HEK293T (cell line): ENCODE measurements at places on chromosomes 12 and 14.

GRCh38 chr12:109926016-109926415, 25.9 kb downstream of the TCHP start:
- no peak for DNase-seq

GRCh38 chr12:131895640-131896079, 1.2 kb downstream of the ULK1 start:
- DNase-seq, result no peak

- DNase-seq, result no peak
These were observed 29.5 kb downstream of the TSPAN8 start for GRCh38 chr12:71128191-71128788.

DNA sequence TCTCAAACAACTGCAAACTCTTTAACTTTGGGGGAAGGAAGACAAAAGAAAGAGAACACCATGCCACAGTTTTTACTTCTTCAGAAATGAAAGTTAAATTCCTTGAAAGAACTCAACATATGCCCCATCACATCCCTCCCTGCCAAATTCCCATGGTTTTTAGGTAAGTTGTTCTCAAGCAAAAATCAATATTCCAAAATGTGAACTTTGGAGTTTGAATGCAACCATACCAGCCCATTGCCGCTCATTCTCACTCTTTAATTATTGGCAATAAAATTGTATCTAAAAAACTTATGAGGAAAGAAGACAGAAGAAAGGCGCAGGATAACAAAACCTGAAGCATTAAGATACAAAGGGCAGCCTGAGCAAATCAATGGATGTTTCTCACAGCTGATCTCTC, 31.8 kb upstream of the CEP83 start:
- DNase-seq, result no peak

- DNase-seq, result no peak
These were observed 364.3 kb downstream of the TMEM121 start for GRCh38 chr14:105890474-105891220.

DNA sequence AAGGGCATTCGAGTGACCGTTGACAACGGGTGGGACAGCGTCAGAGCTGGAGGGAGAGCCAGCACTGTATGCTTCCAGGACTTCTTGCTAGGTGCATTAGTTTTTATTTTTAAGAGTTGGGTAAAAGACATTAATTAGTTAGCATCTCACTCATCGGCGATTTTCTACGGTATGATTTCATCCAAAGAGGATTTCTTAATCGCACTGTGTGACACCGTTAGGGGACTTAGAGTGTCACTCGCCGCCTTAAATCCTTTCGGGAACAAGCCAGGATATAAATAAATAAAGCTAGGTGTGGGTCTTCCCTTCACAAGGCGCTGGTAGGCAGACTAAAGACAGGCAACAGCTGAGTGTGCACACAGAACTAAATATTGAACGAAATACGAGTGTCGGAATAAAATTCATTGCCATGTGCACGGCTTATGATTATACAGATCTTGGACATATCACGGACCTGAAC, 869 bp upstream of the NOVA1 start:
- DNase-seq, result peak; percentile 7

DNA sequence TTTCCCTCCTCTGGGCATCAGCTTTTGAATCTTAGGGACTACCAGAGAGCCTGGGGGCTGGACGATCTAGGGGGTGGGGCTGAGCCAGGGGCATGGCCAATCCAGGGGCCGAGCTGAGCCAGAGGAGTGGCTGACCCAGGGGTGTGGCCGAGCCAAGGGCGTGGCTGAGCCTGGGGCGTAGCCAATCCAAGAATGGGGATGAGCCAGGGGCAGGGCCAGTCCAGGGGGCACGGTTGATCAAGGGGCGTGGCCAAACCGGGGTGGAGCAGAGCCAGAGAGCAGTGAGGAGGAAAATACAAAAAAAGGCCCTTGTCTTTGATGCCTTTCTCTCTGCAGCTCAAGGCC, 219.3 kb upstream of the NOS1 start:
- peak; percentile 78 for DNase-seq

- DNase-seq, result no peak
These were observed 420.7 kb downstream of the DAD1 start for GRCh38 chr14:22168092-22168955.

DNA sequence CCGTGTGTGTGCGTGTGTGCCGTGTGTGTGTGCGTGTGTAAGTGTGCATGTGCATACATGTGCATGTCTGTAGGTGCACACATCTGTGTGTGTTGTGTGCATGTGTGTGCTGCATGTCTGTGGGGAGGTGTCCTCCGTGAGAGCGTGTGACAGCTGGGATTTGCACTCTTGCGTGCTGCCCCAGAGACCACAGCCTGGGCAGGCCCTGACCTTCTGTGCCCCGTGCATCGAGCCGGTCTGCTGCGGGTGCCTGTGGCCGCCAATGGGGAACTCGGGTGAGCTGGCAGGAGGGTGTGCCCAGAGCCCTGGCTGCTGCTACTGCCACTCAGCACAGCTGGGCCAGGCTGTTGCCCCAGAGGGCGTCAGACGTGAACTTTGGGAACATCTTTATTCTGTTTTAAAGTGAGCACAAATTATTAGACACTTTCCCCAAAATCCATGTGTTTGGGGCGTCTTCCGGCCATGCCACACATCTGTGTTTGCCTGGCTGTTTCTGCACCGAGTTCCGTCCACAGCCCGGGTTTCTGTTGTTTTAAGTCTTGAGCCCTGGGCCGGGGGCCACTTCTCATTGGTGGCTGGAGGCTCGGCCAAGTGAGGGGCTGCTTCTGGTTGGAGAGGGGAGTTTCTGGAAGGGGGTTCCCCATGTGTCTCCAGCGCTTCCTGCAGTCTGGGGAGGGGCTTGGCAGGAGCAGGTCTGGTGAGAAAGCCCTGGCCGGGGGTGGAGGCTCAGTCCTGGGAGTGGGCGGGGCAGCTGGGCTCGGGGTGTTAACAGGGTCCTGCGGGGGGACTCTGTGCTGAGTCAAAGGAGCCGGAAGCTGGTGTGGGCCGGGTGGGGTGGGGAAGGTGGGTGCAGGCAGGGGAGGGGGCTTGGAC, 7.6 kb downstream of the CEP170B start:
- no peak for DNase-seq

DNA sequence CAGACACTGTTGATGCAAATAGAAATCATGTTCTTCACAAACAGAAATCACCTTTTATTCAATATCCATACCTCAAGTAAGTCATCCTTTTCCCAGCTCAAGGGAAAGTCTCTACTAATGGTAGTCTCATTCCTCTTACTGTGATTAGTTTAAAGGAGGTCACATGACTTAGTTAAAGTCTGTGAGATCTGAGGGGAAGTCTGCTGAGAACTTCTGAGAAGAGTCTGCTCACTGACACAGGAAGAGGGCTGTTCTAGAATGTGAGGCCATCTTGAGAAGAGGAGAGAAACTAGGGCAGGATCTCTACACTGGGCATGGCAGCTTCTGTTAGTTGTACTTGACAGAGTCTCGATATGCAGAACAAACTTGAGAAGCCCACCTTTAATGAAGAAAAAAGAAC, 146.8 kb downstream of the C12orf42 start:
- no peak for DNase-seq

DNA sequence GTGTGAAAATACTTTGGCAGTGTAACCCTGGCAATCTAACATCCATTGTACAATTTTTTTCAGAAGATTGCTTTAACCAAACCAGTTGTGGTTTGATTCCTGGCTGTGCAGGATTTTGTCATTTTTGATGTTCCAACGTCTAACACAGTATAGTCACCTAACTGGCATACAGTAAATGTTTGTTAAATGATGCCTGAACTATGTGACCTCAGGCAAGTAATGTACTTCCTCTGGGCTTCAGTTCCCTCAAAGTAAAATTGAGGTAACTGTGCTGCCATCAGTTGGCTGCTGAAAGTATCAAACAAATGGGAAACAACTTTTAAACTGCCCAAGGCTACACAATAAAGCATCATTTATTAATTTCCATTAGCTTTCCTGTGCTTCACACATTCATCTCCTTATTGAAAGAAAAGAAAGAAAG, 4.3 kb downstream of the TM7SF3 start:
- no peak for DNase-seq

- no peak for DNase-seq
These were observed 46.4 kb upstream of the CNOT2 start for GRCh38 chr12:70196811-70197281.

DNA sequence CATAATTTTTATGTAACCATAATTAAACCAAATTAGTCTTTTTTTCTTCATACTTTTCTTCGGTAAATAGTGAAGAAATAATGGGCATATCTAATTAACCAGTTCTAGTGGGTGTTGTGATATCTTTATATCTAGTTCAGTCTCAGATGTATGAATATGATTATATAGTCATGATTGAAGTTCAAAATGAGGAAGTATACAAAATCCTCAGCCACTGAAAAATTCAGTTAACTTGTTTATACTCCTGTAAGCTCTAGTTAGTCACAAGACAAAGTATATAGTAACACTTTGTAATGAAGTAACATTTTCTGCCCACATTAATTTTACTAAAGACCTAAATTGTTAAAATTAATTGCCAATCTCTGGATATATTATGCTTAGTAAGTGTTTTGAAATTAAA, 46.5 kb downstream of the CAND1 start:
- DNase-seq, result no peak

GRCh38 chr12:75489187-75489586, 8.6 kb downstream of the GLIPR1 start:
- no peak for DNase-seq

GRCh38 chr14:70934502-70935134, 27.4 kb downstream of the PCNX1 start:
- DNase-seq, result no peak

DNA sequence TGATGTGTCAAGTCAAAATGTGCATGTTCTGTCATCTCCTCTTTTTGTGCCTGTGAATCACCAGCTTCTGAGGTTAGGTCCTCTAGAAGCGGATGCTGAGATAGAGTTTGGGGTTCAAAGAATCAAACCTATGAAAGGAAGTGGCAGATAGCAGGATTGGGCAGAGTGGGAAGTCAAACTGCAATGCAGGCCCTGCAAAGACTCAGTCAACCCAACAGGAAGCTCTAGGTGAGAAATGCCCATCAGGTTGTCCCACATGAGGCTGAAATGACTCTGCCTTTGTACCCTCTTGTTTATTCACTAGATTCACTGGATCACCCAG, 4.5 kb upstream of the MIA2 start:
- DNase-seq, result no peak

DNA sequence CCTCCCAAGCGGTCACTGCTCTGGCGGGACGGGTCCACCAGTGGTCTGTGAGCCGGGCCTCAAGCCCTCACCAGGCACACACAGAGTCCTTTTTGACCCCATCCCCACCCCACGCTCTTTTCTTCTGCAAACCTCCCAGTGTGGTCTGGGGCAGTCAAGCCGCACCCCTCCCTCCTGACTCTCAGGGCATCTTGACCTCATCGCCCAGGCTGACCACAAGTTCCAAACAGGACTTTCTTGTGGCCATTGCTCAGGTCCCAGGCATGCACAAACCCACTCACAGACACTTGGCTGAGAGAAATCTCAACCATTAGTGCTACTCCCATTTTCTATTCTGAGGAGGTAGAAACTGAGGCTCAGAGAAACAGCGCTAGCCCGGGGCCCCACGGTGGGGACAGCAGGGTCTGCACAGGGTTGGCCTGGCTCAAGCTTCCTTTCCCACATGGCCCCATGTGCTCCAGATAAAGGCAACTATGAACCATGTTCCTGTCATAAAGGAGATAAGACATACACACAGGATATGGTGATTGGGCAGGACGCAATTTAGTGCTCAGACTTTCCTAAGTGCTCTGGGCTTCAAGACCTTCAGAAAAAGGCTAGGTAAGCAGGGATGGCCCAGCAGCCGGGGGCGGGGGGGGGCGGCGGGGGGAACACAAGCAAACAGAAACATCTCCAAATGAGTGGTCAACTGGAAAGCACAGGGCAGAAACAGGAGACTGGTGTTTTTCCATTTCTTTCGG, 69.6 kb downstream of the ITPK1 start:
- DNase-seq, result no peak

- no peak for DNase-seq
These were observed 365.6 kb upstream of the TMPO start for GRCh38 chr12:98149691-98150210.

GRCh38 chr14:95255487-95255886, 64.2 kb downstream of the CLMN start:
- DNase-seq, result peak; percentile 53

- no peak for DNase-seq
These were observed 69.7 kb upstream of the SLC38A2 start for GRCh38 chr12:46442239-46442638.

DNA sequence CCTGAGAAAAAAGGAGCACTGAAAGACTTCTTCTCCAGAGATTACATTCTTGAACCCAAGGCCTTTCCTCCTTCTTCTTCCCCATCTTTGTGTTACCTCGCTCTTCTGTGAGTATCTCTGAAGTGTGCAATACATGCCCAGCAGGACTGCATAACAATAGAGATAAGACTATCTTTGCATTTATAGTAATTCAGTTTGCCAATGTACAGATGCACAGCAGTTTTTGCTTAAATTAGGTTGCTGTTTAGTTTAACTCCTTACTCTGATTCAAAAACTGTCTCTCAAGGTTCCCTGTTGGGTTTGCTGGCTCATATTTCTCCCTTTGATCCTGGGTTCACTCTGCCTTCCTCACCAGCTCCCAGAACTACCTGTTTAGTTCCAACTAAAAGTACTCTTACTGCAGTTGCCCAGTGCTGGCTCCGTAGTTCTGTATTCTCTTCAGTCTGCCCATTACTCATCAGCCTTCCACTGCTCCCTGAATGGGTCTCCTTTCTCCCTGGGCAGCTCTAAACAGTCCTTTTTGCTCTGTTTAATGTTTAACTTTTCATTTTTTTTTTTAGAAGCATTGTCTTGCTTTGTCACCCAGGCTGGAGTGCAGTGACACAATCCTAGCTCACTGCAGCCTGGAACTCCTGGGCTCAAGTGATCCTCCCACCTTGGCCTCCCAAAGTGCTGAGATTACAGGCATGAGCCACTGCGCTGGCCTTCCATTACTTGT, 180.6 kb upstream of the CAND1 start:
- no peak for DNase-seq

DNA sequence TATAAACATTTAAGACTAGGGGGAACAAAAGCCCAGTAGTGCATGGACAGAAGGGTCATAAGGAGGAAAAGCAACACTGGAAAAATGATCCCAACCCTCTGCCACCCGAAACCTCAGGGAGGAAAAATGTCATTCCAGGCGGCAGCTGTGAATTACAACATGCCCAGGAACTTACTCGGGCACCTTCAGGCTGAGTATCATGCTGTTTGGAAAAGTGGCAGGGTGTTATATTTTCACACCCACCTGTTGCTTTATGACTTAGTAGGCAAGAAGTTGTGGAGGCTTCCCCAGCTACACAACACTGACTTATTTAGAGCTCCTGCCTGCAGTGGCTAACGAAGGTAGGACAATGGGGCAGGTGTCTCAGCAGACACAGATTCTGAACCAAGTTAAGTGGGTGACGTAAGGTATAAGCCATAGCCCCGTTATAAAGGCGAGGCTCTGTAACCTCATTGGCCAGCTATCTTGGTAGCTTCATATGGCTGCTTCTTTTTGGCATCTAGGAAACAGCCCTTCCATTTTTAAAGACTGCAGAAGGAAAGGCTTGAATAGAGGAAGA, 96.1 kb upstream of the IFNG-AS1 start:
- no peak for DNase-seq
